Stimulated activated CD8-positive, alpha-beta memory T cell treated with anti-CD3 and anti-CD28 coated beads, Interleukin-4, amount 100 ng/mL, for 1 hour (primary cell): ENCODE measurements at places on chromosomes 12 and 14.

GRCh38 chr14:20998139-20998538, 954 bp upstream of the SLC39A2 start:
- DNase-seq, result no peak

DNA sequence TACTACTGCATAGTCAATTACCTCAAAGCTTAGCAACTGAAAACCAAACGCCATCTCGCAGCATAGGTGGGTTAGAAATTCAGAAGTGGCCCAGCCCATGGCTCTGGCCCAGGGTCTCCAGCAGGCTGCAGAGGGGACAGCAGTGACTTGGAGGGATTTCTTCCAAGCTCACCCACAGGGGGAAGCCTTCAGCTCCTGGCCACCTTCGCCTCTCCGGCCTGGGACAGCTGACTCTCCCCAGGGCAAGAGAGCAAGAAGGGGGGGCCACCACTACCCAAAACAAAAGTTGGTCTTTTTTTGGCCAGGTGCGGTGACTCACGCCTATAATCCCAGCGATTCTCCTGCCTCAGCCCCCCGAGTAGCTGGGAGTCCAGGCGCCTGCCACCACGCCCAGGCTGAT, 32.2 kb upstream of the ANKRD9 start:
- DNase-seq, result no peak

- no peak for DNase-seq
Observed at GRCh38 chr12:68317047-68317667, 15.0 kb downstream of the MDM1 start.

- DNase-seq, result no peak
Observed at GRCh38 chr12:5514016-5514415, 82.1 kb downstream of the NTF3 start.

DNA sequence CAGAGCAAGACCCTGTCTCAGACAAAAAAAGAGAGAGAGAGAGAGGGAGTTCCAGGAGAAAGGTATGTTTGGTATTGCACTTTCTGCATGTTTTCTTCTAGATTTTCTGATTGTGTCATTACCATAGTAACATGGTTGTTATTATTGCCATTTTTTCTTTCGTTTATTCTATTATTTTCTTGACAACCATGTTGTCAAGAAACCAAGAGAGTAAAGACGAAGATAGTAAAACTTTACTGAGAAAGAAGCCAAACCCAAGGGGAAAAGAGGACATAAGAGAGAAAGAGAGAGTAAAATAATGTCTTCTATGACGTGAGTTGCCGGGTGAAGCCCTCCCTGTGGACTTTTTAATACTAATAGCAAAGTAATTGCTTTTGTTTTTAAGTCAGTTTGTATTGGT, 1186.0 kb upstream of the SEL1L start:
- DNase-seq, result no peak

DNA sequence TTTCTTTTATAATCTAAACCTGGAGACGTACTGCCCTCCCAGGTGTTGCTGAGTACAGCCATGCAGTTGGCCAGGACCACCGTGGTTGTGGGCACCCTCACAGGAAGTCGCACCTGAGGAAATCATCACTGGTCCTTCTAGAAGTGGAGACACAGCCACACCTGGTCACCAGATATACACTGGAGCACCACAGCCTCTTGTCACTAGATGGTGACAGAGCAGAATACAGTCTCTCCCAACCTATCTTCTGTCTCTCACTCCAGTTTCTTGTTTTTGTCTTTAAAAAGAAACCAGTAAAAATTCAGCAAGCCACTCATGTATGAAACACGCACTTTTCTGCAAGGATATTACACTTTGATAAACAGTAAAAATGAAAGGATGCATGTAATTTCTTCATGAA, 43.1 kb upstream of the GPHB5 start:
- no peak for DNase-seq

DNA sequence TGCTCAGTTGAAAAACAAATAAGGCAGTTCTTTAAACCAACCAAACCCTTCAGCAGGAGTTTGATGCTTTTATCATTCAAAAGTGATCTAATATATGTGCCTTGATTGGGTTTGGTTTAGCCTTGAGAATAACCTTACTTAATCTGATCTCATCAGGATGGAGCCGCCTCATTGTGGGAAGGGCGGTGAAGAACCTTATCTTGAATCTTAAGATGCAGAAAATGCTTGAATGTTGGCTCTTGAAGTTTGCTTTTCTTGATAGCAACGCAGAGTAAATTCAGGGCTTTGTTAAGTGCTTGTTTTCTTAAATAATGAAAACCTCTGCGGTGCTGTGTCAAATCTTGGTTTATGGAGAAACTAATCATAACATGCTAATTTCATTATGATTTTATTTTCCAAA, 138.2 kb downstream of the MON2 start:
- DNase-seq, result no peak

DNA sequence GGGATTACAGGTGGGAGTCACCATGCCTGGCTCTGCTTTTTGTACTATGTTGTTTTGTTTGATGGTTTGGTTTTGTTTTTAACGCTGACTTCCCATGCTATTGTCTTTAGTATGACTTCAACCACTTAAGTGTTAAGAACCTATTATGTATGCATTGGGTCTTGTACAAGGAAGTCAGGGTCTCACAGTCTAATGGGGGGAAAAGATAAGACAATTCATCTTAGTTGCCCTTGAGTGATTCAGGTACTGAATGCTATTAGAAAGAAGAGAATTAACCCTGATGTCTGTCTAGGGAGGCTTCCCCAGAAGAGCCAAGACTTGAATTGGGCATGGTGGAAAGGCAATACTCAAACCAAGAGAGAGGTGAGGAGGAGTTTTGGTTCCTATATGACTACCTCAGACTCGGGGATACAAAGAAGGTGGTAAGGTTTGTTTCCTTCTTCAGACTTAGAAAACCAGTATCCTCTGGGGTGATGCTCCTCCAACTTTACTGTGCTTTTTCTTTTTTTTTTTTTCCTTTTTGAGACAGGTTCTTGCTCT, 64.6 kb downstream of the SUSD6 start:
- DNase-seq, result no peak

DNA sequence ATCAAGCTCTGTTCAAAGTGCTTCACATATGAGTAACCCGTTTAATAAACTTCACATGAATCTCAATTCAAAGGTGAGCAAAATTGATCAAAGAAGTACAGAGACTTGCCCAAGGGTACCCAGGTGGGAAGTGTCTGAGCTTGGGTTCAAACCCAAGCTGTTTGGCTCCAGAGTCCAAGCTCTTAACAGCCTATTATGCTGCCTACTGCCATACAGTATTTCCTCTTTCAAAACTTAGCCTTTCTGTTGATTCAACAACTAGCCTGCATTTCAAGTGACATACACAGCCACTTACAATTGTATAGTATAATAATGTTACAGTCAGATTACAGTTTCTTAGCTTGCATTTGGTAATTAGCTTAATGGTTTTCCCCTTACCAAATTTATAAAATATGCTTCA, 29.7 kb downstream of the FRMD6 start:
- DNase-seq, result no peak

GRCh38 chr12:57178213-57178612, 30.8 kb upstream of the LRP1-AS start:
- no peak for DNase-seq

- no peak for DNase-seq
Observed at GRCh38 chr12:105820429-105821125, 318.2 kb downstream of the NUAK1 start.

DNA sequence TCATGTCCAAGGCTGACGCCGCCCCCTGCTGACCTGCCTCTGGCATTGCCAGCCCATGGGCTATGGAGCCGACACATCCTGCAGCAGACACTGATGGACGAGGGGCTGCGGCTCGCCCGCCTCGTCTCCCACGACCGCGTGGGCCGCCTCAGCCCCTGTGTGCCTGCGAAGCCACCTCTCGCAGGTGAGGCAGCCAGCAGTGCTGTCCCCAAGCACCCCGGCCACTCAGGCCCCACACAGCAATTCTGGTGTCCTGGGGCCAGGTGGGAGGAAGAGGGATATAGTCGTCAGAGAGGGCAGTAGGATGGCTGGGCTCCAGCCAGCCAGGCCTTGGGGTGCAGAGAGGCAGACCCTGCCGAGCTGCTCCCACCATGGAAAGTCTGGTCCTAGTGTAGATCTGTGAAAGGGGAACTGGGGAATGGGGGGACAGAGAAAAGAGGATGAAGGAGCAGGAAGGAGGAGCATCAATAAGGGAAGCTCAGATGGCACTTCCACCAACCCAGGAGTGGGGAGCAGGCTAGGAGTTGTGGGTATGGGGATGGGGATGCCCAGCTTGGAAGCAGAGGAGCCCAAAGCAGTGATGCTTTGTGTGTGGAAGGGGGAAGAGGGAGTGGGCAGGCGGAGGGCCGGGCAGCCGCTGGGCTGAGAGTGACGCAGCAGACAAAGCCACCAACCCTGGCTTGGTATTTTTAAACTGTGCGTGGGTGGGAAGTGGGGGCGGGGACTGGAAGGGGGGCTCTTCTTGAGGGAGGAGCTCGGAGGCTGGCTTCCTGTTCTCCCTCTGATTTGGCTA, 4.7 kb downstream of the NAB2 start:
- DNase-seq, result no peak

DNA sequence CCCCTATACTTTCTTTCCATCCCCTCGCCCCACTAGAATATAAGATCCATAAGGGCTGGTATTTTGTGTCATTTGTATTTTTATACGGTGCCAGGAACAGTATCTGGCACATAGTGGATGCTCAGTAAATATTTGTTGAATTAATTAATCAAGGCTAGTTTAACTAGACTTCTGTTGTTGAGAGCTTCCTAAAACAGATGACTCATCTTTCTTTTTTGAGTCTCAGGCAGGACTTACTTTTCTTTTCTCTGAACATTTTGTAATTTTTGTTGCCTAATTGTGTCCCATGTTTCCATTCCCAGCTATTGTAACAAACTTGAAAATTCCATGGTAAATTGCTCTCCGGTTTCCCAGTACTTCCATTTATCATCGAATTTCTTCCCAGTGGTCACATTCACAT, 16.7 kb downstream of the STK38L start:
- DNase-seq, result no peak

DNA sequence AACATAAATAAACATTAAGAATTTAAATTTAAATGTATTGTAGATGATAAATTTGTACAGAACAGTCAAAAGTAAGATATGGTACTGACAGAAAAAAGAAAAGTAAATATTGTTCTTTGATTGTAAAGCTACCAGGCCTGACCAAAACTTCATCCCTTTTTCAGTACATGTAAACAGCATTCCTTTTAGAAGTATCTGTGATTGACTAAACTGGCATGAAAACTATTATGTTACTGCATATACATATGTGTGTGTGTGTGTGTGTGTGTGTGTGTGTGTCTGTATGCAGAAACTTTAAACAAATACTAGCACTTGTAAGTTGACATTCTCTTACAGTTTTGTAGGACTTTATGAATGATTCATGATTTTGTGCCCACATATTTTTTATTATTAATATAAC, 270.9 kb downstream of the C12orf50 start:
- DNase-seq, result no peak

GRCh38 chr14:51787352-51787751, 73.1 kb upstream of the GNG2 start:
- DNase-seq, result no peak

DNA sequence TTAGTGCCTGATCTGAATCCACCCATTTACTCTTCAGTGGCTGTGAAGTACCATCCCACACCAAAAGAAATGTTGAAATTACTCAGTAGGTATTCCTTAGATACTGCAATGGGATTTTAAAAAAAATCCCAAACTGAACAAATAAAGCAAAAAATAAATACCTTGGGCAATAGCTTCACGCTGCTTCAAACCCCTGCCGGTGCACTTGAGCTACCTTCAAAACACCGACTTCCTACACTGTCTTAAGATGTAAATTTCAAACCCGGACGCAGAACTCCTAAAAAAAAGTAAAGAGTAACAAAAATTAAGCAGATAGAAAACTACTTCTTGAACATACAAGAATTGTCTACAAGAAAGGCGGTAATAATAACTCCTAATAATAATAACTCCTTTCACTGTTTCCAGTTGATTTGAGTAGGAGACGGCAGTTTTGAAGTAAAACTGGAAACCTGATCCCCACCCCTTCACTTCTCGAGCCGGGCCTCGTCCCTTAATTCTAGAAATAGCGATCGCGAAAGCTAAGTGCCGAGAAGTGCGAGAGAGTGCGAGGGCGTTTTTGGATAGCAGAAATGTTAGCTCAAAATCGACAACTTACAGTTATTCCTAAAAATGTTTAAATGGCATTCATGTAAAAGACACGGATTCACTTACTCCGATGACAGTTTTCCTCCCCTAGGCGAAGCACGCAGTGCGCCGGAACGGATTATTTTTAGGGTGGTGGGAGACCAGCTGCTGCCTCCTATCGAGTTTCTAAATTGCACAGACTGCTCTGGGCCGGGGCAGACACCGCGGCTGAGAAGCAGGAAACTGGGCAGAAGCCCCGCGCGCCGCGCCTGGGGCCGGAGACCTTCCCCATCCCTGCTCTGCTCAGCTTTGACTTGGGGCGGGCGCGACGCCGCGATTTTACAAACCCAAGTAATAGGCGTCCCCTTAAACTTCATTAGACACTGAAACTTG, at the start of gene ABCC9:
Gene ABCC9 (minus strand): TSS at position 878 of the 957 bp plus-strand sequence. CDS start 4,752 bp downstream, outside the sequence.
- no peak for DNase-seq

- no peak for DNase-seq
Observed at GRCh38 chr12:104902125-104902524, 56.0 kb downstream of the SLC41A2 start.

DNA sequence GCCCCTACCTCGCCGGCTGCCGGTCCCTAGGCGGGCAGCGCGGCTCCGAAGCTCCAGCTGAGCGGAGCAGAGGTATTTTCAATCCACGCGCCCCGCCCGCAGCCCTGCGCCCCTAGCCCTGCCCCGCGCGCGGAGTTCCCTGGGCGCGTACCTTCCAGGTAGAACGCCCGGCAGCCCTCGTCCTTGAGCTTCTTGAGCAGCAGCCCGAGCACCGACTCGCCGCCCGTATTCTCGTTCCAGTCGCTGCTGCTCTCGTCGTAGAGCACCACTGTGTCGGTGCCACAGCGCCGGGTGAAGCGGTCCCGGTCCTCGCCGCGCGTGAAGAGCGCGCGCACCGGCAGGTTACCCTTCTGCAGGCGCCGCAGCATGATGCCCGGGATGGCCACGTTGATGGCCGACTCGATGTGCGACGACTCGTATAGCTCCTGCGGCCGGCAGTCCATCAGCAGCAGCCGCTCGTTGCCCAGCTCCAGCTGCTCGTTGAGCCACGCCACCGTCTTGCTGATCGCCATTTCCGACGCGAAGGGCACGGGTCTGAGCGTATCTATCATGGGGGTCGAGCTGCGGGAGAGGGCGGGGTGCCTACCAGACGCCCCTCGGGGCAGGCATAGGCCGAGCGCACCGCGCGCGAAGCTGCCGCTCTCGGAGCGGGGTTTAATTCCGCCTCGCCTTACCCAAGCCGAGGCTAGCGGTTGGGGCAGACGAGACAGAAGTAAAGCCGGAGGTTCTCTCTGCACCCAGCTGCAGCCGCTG, 636 bp downstream of the DUSP6 start:
- peak; percentile 19 for DNase-seq
